ENCODE measurements at places on chromosomes 13 and 19. TPM values are rescaled to one million over a fixed set of nuclear protein-coding genes. Genes with fewer than 3 reads are reported as not detected.

SLC25A30 gene
- polyA plus RNA-seq: 3.0 TPM

NBEA gene
- 13.7 TPM for polyA plus RNA-seq

PSPN gene
- polyA plus RNA-seq: 5.9 TPM

ATP4B gene
- polyA plus RNA-seq: 1.8 TPM

ZNF792 gene
- 0.31 TPM for polyA plus RNA-seq

SPRED3 gene
- 2.6 TPM for polyA plus RNA-seq

KLK12 gene
- polyA plus RNA-seq: 0.51 TPM

PDE4C gene
- 0.25 TPM for polyA plus RNA-seq

All from brain (organoid and tissue), 16 donors.